ENCODE measurements at places on chromosomes 7 and 10.

- DNase-seq = no peak
These were observed 99.3 kb upstream of the DDC start for GRCh38 chr7:50664461-50664922.

DNA sequence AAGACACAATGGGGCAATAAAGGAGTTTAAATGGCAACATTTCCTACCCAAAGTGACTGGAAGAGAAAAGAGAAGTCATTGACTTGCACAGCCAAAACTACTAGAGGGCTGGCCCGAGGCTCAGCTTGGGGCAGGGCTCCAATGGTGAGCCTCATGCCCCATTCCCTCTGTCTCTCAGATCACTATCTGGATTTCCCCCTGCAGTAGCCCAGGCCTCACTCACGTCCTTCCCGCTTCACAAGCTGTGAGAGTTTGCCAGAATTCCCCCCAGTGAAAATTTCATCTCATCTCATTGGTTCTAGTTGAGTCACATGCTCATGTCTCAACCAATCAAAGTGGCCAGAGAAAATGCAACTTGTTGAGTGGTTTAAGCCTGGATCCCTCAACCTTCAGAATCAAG, 181.3 kb downstream of the WDR11 start:
- DNase-seq = no peak

DNA sequence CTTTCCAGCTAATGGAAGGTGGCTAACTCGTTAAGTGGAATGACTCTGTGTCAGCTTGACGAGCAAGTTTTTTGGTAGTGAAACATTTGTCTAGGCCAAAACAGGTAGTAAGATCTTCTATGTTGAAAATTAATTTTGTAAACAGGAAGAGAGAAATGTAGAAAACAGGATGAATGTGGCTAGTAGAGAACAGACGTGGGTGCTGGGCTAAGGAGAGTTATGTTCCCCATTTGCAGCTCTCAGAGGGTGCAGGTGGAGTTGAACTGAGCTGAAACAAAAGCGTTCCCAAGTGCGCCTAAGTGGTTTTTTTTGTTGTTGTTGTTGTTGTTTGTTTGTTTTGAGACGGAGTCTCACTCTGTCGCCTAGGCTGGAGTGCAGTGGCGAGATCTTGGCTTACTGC, 59.5 kb upstream of the SRPK2 start:
- DNase-seq = no peak

- DNase-seq = no peak
These were observed 92.1 kb upstream of the SAMD8 start for GRCh38 chr10:75019370-75019769.

DNA sequence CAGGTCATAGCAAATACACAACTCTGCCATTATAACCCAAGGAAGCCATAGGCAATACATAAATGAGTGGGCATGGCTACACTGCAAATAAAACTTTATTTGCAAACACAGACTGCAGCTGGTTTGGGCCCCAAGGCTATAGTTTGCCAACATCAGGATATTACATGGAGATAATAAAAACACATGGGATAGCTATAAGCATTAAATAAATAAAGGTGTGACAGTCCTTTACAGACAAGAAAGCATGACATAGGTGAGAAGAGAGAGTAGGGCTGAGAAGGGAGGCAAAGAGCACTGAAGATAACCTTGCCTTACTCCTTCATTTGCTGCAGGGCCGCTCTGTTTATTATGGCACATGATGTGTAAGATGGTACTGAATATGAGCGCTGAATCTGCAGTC, 135.1 kb upstream of the GHITM start:
- DNase-seq = no peak

GRCh38 chr10:45410807-45411606, 37.0 kb downstream of the ALOX5 start:
- no peak for DNase-seq

All from right kidney (tissue), 9 donors.